Renal cortical epithelial cell (primary cell): ENCODE measurements at places on chromosomes 12 and 14. TPM values are rescaled to one million over a fixed set of nuclear protein-coding genes. Genes with fewer than 3 reads are reported as not detected.

The LAG3 gene
- total RNA-seq: not detected in 2 replicates

DNA sequence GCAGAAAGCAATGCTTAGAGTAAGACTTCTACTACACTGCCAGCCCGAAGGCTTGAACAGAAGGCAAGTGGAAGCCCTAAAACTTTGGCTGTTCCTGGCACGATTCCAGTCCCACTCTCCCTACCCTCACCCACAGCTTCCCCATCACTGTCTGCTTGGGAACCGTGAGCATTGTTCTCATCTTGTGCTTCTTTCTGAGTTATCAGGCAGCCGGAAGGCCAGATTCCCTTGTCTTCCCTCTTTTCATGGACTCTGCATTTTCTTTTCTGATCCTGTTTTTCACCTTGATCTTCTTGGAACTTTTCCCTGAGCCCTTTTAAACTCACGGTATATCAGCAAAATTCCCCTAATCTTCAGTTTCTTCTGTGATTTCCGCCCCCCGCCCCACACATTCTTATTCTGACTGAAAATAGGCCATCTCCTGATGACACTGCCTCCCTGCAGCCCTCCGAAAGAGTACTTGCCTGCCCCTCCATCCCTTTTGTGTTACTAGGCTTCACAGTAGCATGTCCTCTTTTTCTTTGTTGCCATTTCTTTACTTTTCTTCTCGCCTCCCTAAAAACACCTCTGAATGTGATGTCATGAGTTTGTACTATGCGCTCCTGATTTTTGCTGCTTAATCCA, 29.9 kb downstream of the RCOR1 start:
- DNase-seq: no peak

DNA sequence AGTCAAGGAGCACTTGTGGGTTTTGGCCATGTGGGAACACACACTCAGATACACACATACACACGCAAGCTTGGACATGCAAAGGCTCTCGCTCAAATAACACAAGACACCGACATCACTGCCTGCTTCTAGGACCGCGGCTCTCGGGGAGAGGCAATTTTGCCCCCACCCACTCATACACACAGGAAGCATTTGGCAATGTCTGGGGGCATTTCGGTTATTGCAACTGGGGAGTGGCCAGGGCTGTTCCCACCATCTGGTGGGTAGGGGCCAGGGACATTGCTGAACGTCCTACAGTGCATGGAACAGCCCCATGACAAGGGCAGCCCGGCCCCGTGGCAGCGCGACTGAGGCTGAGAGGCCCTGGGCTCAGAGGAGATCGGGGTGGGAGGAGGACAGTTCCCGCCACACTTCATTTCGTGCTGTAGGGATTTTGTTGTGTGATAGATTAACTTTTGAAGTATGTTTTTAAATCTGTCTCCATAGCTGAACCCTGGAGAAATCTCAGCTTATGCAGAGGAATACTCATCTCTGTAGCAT, 35.6 kb downstream of the RIMBP2 start:
- no peak for DNase-seq

The PARPBP gene
- 9.0 and 13.0 TPM in 2 replicates for total RNA-seq

DNA sequence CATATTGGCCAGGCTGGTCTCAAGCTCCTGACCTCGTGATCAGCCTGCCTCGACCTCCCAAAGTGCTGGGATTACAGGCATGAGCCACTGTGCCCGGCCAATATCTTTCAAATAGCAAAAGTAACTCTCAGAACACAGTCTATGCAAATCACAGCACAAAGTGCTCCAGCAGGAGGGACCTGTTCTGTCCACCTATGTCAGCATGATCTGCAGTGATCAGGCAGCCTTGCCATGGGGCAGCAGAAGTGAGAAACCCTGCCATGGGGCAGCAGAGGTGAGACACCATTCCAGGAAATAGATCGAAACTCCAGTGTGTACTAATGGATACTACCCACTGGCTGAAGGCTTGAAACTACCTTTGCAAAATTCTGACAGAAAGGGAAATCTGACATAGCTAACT, 78.5 kb upstream of the EIF5 start:
- DNase-seq: no peak

DNA sequence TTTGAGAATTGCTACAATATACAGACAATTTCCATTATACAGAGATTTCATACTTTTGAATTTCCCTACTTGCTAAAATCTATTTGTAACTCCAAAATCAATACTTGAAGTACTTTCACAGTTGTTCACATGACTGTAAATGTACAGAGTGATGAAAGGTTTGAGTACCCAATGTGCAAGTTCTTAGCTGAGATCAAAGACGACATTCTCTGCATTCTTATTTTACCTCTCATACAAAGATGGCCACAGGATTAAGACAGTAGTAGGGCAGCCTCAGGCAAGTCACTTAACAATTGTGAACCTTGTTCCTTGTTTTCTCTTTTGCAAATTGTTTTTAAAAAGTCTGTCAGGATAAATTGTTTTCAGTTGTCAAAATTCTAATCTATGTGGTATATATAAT, 255.9 kb upstream of the KITLG start:
- peak; percentile 33 for DNase-seq

The HELB gene
- total RNA-seq: 4.5 and 8.9 TPM in 2 replicates

DNA sequence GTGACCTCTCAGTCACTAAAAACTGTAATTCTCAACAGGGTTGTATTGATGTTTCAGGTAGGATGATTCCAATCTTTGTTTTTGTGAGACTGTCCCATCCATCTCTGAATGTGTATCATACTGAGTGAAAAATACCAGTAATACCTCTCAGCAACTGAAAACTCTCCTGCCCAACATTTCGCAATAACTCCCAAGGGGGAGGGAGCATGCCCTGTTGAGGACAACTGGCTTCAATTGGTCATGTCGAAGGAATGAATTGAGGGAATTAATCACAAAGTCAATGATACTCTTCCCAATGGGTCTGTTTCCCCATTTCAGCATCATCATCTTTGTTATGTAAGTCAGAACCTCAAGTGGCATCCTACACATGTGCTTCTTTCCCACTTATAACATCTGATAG, 102.4 kb upstream of the E2F7 start:
- peak; percentile 15 for DNase-seq
